Inflammatory macrophage treated with lipopolysaccharide for 1 hour (primary cell): ENCODE measurements at places on chromosomes 4 and X.
A peak's percentile ranks its signal among the peaks of the same experiment; 100 is the strongest.

DNA sequence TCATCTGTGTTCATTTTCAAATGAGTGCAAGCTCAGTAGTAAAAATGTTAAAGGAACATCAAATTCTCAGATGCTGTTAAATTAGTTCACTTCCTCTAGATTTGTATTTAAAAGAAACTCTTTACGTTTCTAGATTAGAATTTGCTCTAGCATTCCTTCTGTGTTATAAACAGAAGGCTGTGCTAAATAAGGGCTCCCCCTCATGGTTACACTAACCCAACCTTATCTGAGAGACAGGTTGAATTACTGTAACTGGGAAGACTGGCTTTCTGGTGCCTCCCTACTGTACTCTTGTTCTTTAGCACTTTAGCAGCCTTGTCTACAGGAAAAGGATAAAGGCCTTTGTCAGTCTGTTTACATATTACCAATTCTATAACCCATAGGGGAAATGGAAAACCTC, 56.8 kb downstream of the RXFP1 start:
- no peak for DNase-seq

DNA sequence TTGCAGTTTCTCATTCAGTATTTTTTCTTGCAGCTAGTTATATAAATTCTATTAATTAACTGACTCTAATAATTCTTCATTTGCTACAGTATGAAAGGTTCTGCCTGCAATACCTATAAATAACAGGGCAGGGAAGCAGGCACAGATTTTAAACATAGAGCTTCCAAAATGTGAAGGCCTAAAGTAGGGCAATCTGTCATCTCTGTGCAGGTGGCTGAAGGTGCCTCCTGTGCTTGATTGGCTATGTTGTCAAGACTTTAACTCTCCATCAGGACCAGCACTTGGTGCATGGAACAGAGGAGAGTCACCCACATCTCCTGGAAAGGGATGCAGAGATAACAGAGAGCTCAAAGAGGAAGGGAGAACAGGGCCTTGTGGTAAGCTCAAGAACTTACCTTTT, 75.2 kb upstream of the TSPAN5 start:
- no peak for DNase-seq

GRCh38 chrX:153614818-153615217, 15.9 kb upstream of the CCNQ start:
- DNase-seq: no peak

- peak; percentile 2 for DNase-seq
These were observed at the start of gene ADGRA3 for GRCh38 chr4:22515888-22516541. Gene ADGRA3, minus strand, starts transcription at chr4:22516066. Its CDS starts 282 bp downstream, at chr4:22515784.

DNA sequence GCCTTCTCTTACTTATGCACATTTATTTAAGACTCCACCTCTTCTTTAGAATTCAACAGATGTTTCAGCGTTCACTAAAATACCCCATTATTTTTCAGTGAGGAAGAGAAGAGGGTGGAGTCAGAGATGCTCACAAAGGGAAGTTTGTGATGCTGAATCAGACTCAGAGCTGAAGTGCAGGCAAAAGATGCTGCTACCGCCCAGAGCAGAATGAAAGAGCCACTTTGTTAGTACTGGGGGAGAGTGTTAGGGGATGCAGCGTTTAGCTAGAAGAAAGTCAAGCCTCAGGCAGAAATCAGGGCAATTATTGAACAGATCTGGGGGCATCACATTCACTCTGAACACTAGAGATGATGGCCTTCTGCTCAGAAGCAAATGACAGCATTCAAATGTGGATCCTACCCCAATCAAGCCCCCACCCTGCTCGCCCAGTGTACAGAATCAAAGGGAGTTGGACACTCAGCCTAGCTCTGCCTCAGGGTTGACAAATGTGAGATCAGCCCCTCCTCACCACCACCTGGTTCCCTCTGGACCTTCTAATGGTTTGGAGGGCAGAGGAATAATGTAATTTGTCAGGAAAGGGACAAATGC, 138.3 kb downstream of the UNC5C start:
- DNase-seq: no peak

- no peak for DNase-seq
These were observed 117.6 kb upstream of the ATOH1 start for GRCh38 chr4:93710847-93711430.

DNA sequence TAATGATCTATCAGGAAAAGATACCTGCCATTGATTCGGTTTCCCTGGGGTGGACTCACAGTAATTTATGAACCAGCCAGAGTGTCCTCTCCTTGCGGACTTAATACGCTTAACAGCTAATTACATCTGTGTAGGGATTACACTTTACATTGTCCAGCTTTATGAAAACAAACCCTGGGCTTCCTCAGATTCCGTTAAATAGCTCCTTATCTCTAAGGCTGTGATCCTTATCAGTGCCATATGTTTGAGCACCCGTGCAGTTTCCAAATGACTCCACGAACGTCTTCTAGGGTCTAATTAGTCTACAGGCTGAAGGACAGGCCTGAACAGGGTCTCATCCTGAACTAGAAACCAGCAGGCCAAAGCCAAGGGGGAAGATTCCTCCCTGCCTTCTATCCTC, 56.9 kb downstream of the KDR start:
- DNase-seq: no peak

- peak; percentile 77 for DNase-seq
These were observed 132.3 kb downstream of the CBR4 start for GRCh38 chr4:168877511-168878491.

DNA sequence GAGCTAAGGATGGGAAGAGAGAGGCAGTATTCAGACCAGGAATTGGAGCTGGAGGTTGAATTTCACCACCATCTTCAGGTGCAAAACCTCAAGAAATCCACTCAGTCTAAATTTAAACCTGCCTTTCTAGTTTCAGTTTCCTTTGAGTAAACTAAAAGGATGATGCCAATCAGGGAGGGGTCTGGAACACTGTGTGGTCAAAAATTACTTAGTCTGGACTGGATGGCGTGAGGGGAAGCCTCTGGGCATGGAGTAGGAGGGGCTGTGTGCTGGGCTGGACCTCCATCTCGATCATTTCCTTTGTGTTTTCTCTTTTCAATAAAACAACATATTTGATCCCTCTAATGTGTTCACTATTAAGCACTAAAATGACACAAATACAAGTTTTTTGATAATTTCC, 120.1 kb downstream of the GC start:
- DNase-seq: no peak

- DNase-seq: no peak
These were observed 851.7 kb upstream of the PCDH10 start for GRCh38 chr4:132297346-132297745.

DNA sequence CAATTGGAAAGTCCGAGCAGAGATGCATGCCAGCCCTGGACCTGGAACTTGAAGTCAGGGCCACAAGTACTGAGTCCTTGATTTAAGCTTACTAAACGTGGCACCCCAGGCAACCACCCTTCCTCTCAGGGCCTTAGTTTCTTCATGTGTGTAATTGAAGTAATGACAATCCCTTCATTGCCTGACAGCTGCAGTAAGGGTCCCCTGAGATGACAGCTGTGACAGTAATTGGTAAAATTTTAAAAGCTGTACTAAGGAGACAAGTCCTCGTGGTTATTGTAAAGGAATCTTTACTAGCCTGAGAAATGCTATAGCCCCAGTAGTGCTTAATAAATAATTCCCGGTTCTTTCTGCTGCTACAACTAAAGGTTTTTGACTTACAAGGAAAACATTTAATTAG, 175.1 kb upstream of the RADX start:
- no peak for DNase-seq
